Aorta (tissue), 5 donors: ENCODE measurements at places on chromosomes 4 and X. TPM values are rescaled to one million over a fixed set of nuclear protein-coding genes. Genes with fewer than 3 reads are reported as not detected.

The PPAT gene
- total RNA-seq = 4.8 TPM

The ZMAT1 gene
- total RNA-seq = 9.0 TPM

The CENPVL1 gene
- not detected for total RNA-seq

- H3K4me3 ChIP-seq = no peak overlapping the region
- H3K4me1 ChIP-seq = no peaks in the 10 kb centered on the region
- H3K36me3 ChIP-seq = peaks cover 12% of the 10 kb centered on the region
- no peaks in the 10 kb centered on the region for H3K27me3 ChIP-seq
- H3K27ac ChIP-seq = no peak overlapping the region
- DNase-seq = no peak
Observed at GRCh38 chr4:1987721-1988326, 20.9 kb downstream of the NELFA start.

DNA sequence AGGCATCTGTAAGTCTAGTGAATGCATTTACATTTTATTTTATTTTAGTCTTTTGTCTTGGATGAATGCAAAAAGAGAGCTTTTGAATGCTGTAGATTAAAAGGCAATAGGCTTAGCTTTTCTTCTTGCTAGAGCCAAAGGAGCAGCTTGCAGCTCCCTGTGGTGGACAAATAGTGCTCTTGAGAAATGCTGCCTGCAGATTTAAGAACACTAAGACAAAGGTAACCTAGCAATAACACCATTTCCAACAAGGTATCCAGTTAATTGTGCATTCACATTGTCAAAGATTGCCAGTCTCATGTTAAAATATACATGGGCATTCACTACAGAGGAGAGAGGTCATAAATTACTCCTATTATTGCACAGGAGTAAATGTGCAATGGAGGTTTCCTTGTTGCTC is 859.2 kb upstream of the PRKX start:
- no peaks in the 10 kb centered on the region for H3K27me3 ChIP-seq
- H3K27ac ChIP-seq = no peak overlapping the region
- H3K4me3 ChIP-seq = no peak overlapping the region
- no peaks in the 10 kb centered on the region for H3K4me1 ChIP-seq
